ENCODE measurements at places on chromosomes 3 and 15.

GRCh38 chr15:78103406-78104118 lies 11.2 kb downstream of the SH2D7 start:
- DNase-seq, result no peak

DNA sequence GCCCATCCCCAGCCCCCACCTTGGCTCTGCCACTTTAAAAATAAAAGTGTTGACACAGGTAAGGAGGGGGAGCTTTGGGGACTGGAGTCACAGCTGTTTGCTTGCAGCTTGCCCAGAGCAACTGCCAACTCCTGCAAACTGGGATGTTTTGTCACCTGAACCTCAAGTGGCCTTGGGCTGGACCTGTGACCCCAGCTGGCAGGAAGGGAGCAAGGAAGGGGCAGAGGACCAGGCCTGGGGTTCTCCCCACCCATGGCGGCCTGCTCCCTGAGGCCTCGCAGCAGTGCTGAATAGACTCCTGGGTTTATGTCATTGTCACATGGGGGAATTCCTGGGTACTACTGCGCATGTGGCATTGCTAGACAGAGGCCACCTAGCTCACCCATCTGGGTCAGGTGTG lies 246.9 kb upstream of the TLE3 start:
- no peak for DNase-seq

DNA sequence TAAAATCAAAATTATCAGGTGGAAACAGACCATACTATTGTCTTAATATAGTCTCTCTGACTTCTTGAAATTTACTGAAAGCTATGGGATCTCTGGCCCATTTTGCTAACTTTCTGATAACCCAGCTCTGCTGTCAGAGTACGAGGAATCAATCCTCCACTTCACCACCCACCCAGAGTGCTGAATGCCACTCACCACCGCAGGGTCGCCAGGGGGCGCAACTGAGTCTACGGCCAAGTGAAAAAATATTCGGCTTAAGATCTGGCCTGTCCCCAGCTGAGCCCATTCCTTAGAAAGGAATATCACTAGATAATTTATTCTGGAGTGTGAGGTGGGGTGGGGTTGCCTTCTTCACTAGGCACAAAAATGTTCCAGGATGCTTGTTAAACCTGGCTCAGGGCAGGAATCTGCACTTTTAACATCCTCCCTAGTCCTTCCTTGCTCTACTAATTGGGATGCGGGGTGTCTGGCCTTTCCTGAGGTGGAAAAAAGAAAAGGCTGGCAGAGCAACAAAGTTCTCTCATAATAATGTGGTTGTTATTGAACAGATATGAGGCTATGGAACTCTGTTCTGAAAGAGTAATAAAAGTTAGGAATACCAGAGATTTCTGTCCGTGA lies 520.6 kb downstream of the MFSD1 start:
- DNase-seq, result no peak

DNA sequence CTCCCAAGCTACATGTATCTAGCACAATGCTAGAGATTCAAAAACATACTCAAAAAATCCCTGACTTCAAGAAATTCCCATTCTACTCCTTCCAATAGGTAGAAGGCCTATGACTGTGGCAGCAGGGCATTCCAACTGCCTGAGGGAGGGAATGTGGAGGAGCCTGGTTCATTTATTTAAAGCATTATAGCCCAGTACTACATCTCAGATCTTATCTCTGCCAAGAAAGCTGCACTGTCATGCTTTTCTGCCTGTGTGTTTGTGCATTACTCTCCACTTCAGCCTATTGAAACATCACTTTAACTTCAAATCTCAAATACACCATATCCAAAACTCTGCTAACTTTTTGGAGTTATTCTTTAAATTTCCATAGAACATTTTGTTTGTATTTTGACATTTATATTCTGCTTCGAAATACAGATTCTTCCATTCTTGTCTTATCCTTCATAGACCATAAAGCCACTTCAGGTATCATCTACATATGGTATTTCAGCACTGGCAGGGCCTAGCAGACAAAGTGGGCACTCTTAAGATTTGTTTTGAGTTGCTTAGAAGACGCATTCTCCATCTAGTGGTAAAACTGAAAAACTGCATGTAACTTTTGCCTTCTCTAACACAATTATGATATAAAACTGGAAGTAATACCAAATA lies 59.1 kb upstream of the NEDD4 start:
- DNase-seq, result peak; percentile 12

DNA sequence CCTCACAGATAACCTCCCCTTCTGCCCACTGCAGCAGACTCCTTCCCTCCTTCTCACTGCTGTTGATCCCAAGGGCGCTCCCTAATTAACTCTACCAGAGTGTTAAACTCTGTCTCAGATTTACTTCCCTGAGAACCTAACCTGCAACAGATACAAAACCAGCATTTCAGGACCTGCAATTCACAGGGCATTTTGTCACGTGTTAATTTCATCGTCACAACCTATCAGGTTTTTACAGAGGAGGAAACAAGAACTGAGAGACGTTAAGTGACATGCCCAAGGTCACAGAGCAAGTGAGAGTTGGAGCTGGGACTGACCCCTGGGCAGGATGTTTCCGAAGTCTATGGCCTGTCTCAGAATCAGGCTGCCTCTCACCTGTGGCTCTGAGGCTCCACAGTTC lies 223.9 kb downstream of the UACA start:
- no peak for DNase-seq

- peak; percentile 35 for DNase-seq
Measured at GRCh38 chr3:56200251-56200650, 268.0 kb downstream of the ERC2 start.

GRCh38 chr3:157026091-157026490 lies 133.9 kb downstream of the CCNL1 start:
- no peak for DNase-seq

GRCh38 chr3:77362936-77363335 lies 323.0 kb downstream of the ROBO2 start:
- DNase-seq, result peak; percentile 7

DNA sequence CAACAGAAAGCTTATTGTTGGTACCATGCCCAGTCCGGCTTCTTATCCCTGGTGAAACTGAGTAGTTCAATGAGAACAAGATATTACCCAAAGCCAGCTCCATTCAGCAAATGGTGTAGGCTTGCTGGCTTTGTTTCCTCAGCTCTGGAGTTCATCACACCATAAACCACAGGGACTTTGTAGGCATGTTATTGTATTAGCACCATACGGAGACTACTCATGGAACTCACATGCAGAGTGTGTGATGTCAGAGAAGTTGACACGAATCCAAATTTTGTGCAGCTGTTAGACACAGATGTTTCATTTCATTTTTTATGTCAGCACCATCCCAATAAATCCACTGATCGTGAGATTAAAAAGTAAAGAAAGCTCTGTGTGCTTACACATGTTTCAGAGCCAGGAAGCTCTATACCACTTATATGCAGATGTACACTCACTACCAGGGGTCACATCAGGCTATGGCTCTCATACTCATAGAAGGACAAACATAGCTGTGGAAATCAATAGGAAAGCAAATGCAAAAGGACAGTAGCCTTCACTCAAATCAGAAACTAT lies 63.4 kb upstream of the LEKR1 start:
- DNase-seq, result no peak

DNA sequence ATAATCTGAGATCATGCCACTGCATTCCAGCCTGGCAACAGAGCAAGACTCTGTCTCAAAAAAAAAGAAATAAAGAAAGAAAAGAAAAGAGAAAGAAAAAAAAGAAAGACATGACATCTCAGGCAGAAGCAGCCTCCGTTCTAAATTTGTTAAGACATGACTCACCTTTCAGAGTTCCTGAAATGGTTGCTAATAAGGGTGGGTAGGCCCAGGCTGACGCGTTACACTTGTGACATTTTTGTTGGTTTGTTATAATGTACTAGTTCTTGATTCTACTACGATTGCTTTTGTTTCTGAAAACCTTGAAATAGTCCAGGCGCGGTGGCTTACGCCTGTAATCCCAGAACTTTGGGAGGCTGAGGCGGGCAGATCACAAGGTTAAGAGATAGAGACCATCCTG lies 21.0 kb downstream of the SLC25A20 start:
- peak; percentile 27 for DNase-seq

DNA sequence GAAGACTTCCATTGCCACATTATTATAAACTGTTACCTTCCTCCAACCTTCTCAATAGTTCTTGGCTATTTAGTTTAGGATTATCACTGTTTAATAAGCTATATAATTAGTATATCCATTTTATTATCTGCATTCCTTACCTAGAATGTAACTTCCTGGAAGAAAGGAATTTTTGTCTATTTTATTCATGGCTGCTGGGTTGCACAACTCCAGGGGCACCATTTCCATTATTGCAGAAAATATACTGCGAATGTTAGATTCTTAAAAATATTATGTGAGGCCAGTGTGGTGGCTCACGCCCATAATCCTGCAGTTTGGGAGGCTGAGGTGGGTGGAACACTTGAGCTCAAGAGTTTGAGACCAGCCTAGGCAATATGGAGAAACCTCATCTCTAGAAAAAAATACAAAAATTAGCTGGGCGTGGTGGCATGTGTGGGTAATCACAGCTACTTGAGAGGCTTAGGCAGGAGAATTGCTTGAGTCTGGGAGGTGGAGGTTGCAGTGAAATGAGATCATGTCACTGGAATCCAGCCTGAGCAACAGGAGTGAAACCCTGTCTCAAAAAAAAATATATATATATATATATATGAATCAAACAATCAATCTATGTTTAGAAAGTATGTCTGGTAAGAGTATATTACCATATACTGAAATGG lies 19.9 kb downstream of the CLDN1 start:
- no peak for DNase-seq

- no peak for DNase-seq
Measured at GRCh38 chr3:67357610-67358458, 296.6 kb downstream of the SUCLG2 start.

GRCh38 chr15:43225201-43225949 lies 4.6 kb upstream of the EPB42 start:
- peak; percentile 19 for DNase-seq

DNA sequence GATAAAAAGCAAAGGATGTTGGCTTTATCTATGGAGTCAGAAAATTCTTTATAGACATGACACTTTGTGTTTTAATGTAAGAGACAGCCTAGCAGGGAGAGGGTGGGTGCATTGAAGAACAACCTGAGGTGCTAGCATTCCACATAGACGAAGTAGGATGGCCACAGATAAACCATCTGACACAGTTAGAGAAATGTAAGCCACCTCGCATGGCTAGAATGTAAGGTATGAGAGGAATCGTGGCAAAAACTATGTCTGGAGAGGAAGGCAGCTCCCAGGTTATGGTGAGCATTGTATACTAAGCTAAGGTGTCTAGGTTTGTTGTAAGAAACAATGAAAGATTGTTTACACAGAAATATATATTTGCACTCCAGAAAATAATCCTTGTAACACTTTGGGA lies 194.0 kb upstream of the SLITRK3 start:
- DNase-seq, result no peak

GRCh38 chr3:42802876-42803413 lies 1.3 kb downstream of the HIGD1A start:
- DNase-seq, result peak; percentile 62

DNA sequence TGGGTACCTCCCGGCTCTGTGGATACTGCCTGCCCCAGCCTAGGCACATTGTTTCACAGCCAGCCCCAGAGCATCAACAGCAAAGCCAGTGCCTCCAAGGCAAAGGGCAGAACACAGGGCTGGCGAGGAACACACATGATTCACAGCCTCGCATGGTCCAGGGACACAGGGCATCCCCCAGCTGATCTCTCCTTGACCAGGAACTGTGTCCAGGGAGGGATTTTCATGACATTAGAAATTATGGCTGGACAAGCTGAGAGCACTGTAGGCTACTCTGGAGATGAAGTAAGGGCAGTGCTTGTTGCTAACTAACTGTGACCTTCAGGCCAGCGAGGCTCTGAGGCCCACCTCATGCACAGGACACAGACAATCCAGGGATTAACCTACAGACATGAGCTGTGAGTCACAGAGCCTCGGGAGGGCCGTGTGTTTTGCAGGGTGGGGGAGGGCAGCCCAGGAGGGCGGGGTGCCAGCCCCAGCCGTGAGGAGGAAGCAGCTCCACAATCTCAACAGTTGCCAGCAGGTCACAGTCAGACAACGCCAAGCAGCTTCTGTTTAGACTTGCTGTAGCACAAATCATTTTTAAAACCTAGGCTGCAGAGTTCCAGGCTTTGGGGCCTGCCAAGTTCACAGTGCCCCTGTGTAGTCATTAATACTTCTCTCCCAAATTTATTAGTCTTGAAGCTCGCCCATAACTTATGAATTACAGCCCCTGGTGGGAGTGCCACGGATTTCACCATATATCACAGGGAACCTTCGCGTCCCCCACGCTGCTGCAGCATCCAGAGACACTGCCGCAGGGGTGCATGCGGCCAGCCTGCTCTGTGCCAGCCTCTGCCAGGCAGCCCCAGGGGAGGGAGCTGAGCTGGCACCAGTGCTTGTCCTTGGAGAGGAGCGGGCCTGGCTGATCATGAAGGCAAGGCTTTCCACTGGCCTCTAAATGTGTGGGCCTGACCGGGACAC lies 114.7 kb downstream of the ETFA start:
- peak; percentile 47 for DNase-seq

GRCh38 chr15:65077981-65078352 lies 1.4 kb downstream of the KBTBD13 start:
- DNase-seq, result no peak

GRCh38 chr3:11288786-11289637 lies 16.8 kb downstream of the ATG7 start:
- no peak for DNase-seq

- DNase-seq, result no peak
Measured at GRCh38 chr3:36964817-36965216, 20.0 kb upstream of the TRANK1 start.

- DNase-seq, result no peak
Measured at GRCh38 chr15:73955861-73956742, 29.8 kb downstream of the LOXL1 start.

DNA sequence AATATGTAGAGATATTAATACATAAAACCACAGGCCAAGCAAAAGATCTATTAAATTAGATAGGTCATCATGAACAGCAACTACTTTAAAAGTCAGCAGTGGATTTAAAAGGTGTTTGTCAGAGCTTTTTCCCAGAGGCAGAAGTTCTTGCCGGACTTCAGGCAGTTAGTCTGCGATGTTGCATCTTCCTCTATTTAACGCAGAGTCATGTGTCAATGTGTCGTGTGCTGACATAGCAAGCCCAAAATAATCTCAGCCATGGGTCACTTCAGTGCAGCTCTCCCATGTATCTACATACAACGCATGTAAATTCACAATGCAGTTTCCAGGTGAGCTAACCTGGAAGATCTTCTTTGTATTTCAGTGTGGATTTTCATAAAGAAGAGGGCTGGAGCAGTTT lies 8.0 kb upstream of the TMEM212 start:
- no peak for DNase-seq

DNA sequence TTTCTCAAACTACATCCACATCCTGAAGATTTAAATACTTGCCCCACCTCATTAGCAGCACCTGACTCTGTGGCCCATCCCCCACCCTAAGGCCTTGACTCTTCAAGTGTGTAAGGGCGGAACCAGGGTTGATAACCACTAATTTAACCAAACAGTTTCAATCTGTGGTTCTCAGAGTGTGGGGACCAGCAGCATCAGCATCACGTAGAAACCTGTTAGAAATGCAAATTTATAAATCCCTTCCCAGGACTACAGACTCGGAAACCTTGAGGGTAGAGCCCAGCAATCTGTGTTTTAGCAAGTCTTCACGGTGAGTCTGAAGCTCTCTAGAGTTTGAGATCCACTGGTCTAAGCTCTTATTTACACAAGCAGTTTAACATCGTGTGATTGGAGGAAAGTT lies 12.4 kb downstream of the GNB4 start:
- no peak for DNase-seq

GRCh38 chr3:160755776-160756304 lies at the start of gene PPM1L:
Gene PPM1L (plus strand): TSS chr3:160756231.
- DNase-seq, result peak; percentile 62
